ENCODE measurements at places on chromosomes 4 and X. TPM values are rescaled to one million over a fixed set of nuclear protein-coding genes. Genes with fewer than 3 reads are reported as not detected.

UGT2B11 gene
- 0.11 TPM for total RNA-seq

ACE2 gene
- not detected for total RNA-seq

EVC2 gene
- total RNA-seq = 1.8 TPM

ARR3 gene
- total RNA-seq = not detected

PAGE2 gene
- not detected for total RNA-seq

CTAG2 gene
- not detected for total RNA-seq

ADGRG4 gene
- total RNA-seq = not detected

NKX1-1 gene
- 0.06 TPM for total RNA-seq

HTR2C gene
- total RNA-seq = not detected

SUPT20HL1 gene
- not detected for total RNA-seq

NALF2 gene
- total RNA-seq = 6.1 TPM

LDB2 gene
- total RNA-seq = not detected

HELT gene
- not detected for total RNA-seq

SMAD1 gene
- 9.1 TPM for total RNA-seq

All from A549 treated with AZD2906 at 1 μM for 4 hours (cell line).